Cerebellar nuclear complex (tissue), 1 donor: ENCODE measurements at places on chromosomes 12 and 14.

DNA sequence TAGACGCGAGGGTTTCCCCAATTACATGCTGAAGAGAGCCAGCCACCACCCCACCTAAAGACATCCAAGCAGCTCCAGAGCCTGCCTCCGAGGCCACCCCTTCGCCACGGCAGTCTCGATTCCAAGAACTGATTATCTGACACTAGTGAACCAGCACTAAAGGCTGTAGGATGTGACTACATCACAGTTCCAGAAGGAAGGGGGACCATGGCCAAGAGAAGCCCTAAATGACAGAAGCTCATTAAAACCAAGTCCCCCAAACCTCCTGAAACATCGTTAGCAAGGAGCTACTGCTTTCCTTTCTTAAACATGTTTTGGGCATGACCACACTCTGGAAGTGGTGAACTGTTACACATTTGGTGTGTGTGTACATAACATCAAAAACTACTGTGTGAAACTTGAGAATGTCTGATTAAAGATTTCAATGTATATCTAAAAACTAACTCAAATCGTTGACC, 88.2 kb downstream of the DUSP16 start:
- no peak for DNase-seq

DNA sequence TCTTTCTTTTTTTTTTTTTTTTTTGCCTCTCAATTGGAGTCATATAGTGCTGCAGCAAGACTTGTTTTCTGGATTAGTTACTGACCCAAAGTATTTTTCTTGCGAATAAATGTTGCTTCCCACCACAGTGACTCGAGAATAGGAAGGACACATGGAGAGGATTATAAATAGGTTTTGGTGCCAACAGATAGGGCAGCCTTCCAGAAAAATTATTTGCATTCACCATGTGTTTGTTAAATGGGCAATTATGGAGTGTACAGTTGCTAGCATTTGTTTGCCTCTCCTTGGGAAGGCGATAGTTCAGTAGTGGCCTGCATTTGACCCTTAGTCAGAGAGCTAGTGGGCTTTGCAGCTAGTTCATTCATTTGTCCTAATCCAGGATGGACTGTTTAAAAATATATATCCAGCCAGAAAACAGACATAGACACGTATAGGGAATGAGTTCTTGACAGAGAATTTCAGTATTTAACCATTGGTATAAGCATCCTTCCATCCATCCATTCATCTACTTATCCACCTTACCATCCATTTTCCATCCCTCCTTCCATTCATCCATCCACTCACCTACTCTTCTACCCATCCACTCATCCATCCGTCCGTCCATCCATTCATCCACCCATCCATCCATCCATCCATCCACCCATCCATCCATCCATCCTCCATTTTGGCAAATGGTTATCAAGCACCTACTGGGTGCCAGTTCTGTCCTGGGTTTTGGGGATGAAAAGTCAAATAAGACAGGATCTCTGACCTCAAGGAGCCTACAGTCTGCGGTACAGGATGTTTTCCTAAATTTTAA, 67.5 kb downstream of the CHST11 start:
- no peak for DNase-seq

GRCh38 chr12:25840678-25841465, 117.6 kb upstream of the RASSF8 start:
- no peak for DNase-seq

DNA sequence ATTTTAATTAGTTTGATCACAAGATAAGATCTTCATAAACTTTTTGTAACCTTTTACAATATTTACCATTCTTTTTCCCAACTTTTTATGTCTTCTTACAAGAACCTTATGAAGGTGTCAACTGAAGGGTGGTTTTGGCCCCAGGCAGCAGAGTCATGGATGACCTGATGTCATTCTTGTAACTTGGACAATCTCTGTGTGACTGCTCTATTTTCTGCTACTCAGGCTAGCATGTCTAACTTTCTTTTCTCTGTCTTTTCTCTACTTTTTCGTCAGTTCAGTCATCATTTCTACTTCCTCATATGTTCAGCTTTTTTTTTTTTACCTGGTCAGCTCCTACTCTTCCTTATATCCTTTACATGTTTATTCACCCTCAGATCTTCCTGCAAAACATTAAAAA, 150.7 kb upstream of the PTPRQ start:
- DNase-seq = no peak

DNA sequence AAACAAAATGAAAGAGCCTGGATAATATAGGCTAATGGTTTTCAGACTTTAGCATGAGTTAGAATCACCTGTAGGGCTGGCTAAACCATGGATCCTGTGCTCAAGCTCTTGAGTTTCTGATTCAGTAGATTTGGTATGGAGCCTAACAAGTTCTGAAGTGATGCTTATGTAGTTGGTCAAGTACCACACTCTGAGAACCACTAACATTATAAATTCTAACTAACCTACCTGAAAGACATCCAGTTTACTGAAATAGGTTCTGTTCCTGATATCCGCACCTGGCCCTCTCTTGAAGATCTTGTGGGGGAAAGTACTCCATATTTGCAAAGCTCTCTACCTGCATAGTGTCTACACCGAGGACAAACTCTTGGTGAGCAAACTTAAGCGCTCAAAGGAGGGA, 59.4 kb upstream of the VSX2 start:
- no peak for DNase-seq

GRCh38 chr12:113196990-113197389, 11.5 kb downstream of the RITA1 start:
- peak; percentile 20 for DNase-seq

DNA sequence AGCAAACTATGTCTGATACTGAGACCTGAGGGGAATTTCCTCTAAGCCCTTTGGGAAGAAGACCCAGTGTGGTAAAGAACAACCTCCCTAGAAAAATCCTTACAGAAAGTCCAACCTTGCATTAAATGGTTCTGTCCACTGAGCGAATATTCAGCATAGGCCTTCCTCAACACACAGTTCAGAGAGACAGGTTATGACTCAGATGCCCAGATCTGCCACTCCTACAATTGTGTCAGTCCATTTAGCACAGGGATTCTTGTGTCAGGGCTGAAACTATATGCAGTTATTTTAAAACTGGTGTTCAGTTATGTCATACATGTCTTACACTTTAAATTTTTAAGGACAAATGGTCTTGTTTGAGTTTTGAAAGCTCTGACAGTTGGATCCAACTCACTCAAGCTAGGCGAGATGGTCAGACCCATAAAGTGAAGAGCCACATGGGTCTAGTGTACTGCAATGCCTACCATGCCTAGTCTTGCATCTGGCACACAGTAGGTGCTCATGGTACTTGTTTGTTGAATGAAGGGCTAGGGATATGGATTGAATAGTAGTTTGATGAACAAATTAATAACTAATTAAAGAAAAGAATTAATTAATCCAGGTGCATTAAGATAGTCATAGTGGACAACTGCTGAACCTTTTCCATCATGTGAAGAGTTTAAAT, 207.5 kb upstream of the PWP1 start:
- no peak for DNase-seq

GRCh38 chr14:103521438-103521950, 1.1 kb downstream of the CKB start:
- no peak for DNase-seq

- DNase-seq = no peak
These were observed 101.3 kb downstream of the PTPRB start for GRCh38 chr12:70535896-70536374.

DNA sequence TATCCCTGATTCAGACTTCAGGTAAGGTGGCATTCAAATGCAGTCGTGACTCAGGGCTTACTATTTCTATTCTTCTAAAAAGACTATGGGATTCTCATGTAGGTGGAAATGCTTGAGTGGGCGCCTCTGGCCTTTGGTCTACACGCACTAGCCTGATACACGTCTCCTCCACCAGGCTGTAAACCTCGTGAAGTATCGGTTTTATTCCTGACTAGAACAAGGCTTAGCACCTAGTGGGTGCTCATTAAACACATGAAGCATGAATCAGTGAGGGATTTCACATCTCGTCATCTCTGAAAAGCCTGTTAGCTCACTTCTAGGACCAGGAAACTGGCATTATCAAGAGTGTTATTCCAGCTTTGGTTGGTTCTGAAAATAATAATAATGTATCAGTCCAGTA, 17.7 kb upstream of the HNF1A start:
- DNase-seq = no peak

GRCh38 chr12:105330931-105331804, 677 bp downstream of the C12orf75 start:
- no peak for DNase-seq

GRCh38 chr14:50823051-50823761, 7.8 kb downstream of the NIN start:
- no peak for DNase-seq
